Fibroblast of pulmonary artery (primary cell): ENCODE measurements at places on chromosomes 5 and 9.

DNA sequence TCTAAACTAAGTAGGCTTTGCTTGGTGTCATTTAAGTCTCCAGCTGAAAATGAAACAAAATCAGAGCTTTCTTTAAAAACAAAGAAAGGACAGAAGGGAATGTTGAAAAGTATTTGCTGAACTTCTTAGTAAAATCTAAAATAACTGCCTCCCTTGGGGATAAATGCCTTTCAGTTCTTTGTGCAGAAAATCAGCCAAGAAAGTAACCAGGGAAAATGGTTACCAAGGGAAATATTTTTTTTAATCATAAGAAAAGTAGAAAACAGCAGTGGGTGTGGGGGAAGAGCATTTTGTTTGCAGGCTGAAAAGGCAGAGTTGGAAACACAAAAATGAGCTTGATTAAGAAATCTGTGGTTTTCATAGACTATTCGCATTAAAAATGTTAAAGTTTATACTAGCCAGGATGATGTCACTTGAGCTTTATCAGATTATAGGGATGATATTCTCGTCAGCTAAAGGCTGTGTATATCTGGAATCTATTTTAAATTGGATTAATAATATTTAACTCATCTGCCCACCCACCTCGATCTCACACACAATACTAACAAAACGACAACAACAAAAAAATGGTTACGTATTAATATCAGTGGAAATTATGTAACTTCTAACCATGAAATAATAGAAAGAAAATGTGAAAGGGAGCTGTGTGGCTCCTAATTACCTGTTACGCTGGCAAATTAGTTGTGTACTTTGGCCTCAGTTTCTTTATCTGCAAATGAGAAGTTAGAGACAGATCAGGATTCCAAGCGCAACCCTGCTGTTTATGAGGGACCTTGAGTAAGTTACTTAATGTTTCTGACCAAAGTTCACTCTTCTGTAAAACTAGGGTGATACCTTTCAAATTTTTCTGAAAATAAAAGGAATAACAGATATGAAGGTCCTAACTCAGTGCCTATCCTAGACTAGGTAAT, at the start of gene ECM2:
Gene ECM2, minus strand, starts transcription at position 51 of the 911 bp plus-strand sequence. CDS start 13,124 bp downstream, outside the sequence.
- DNase-seq, result peak; percentile 74

GRCh38 chr5:143402553-143403333, 743 bp downstream of the NR3C1 start:
- peak; percentile 54 for DNase-seq

- DNase-seq, result no peak
These were observed 112.1 kb upstream of the LMX1B start for GRCh38 chr9:126501383-126502331.

DNA sequence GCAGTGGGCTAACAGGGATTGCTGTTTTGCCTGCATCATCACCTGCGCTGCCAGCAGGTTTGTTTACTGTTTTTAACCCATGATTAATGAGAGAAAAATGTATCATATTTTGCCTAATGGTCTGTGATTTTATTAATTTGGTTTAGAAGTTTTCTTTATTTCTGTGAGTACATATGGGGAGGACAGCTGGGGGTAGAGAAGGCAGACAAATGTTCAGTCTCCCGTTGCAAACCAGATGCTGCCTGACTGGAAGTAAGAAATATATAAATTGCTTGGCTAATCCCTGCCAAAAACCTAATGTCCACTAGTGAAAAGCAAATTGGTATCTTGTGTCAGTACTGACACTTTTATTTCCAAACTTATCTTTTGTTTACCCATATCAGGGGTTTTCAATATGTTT, 1766.1 kb upstream of the C9orf72 start:
- DNase-seq, result no peak
